ENCODE measurements at places on chromosomes 3 and 15.

GRCh38 chr3:37064747-37065146 lies 71.4 kb downstream of the MLH1 start:
- DNase-seq: no peak

DNA sequence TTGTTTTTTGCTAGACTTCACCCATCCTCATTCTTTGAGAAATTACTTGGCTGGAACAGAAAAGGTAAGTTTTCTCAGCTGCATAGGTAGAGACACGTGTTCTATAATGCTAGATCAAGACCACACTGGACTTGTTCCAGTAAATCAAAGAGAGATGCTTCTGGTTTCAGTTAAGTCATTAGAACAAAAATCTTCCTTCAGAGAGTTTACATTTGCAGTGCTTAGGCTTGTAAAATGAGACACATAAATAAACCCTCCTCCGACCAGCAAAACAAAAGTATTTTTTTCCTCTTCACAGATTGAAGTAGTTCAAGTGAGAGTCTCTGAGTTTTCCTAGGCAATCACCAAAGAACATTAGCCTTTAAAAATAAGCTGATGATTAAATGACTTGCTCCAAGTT lies 87.3 kb upstream of the PROK2 start:
- DNase-seq: no peak

DNA sequence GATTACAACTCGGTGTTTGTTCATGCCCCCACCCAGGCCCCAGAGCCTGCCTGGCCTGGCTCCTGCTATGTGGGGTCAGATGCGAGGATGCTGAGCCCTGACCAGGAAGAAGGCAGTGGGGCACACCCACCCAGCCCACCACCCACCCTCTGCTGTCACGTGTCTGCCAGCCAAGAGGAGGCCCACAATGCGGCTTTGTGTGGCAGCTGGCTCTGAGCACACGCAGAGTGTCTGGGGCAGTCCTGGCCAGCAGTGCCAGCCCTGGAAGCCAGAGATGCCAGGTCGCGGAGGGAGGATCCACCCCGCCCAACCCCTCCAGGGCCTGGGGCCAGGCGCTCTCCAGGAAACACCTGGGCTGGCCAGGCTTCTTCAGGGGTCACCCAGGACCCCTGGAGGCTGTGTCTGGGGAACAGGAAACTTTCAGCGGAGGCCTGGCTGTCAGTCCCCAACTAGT lies 26.4 kb upstream of the KLF13 start:
- DNase-seq: no peak

- no peak for DNase-seq
Measured at GRCh38 chr3:180048103-180048502, 11.4 kb upstream of the PEX5L start.

GRCh38 chr3:147737376-147737775 lies 328.2 kb downstream of the ZIC1 start:
- DNase-seq: no peak

- DNase-seq: no peak
Measured at GRCh38 chr15:84721371-84721770, 5.4 kb upstream of the SEC11A start.

- no peak for DNase-seq
Measured at GRCh38 chr3:10443272-10444109, 61.9 kb downstream of the ATP2B2 start.

- DNase-seq: no peak
Measured at GRCh38 chr3:150074277-150074676, 103.6 kb upstream of the PFN2 start.

DNA sequence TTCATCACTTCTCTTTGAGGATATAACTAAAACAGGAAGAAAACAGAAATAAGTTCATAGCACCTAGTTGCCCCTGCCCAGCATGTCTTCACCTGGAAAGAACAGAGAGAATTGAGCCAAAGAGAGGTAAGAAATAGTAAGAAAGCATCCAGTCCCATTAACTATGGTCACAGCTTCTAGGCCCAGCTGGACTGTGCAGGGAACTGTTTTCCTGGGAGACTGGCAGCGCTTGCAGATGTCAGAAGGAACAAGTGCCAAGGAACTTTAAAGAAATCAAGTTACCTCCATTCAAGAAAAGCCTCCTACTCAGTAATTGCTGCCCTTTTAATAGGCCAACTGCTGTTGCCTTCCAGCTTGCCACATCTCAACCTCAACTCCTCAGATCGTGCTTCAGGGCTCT lies 17.8 kb upstream of the CPB1 start:
- no peak for DNase-seq

DNA sequence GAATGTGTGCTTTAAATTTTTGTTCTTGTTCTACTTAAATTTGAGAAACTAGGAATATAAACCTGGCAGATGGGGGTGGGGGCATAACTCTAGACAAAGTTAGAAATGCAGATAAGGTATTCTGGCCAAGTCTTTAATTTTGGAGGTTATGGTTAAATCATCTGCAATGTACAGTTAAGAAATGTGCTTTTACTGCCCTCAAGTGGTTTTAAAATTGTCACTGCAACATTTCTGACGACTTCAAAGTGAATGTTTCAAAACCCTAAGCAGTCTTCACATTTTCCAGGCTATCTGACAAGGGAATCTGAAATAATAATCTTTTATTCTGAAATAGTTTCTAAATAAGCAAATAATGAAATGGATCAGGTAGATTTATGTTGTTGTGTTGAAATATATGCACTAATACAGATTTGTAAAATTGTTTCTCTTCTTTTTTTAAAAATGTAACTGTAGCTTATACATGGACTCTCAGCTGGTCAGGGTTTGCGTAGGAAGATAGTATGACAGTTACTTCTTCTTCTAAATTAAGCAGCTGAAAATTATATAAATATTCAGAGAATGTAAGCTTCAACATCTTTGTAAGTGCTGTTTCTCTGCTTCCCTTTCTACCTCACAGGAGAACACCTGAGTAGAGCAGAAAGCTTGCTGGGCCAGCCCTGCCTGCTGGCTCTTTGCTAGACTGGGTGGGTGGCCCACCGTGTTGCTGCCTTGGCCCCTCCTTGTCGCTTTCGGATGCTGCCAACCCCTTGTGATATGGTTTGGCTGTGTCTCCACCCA lies 45.0 kb downstream of the SUCNR1 start:
- no peak for DNase-seq

- no peak for DNase-seq
Measured at GRCh38 chr3:151998744-151999143, 125.3 kb downstream of the SUCNR1 start.

- DNase-seq: no peak
Measured at GRCh38 chr3:87975716-87976115, 83.1 kb downstream of the CGGBP1 start.

DNA sequence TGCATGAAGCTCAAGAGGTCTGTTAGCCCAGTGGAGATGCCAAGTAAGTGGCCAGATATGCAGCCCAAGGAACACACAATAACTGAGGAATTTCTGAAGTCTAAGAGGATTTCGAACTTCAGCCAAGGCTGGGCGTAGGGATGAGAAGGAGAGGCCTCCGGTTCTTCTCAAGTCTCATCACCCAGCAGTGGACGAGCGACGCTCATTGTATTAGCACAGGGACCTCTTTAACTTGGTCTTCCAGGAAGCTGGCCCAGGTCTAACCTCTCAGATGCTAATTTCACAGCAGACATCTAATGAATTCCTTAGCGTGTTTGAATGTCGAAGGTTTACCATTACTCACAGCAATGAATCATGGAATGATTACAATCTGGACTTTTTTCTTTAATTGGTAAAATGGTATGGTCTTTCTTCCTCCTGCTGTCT lies 85.0 kb downstream of the HES1 start:
- DNase-seq: no peak

DNA sequence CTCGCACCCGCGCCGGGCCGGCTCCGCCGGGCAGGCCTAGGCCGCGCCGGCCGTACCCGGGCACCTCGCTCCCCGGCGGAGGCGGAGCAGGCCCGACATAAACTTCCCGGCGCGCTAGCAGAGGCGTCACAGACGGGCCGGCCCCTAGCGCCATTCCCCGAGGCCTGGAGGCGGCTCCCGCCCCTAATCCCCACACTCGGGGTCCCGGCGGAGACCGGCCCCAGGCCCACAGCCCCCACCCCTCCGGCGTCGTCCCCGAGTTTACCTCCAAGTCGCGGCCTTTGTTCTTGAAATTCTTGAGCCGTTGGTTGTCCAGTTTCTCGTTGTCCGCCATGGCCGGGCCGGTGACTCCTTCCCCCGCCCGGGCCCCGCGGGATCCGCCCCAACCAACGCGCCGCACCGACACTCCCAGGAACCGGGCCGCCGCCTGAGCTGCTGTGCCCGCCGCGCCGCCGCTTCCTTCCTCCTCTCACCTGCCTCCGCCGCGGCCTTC lies 376 bp downstream of the KPNA4 start:
- DNase-seq: peak; percentile 24

DNA sequence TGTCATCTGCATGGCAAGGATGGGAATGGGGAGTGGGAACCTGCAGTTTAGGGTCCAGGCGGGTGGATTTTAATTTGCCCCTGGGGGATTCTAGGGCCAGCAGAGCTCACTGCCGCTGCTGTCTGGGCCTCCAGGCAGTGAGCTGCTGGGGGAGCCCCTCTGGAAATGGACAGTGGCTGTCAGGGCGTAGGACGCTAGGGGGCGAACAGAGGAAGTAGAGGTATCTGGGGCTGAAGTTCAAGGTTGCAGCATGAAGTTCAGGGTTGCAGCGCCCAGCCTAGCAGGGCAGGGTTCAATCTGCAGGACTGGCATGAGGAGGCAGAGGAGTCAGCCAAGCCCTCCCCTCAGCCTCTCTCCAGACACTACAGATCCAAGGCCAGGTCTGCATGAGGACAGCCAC lies 49.5 kb downstream of the APBA2 start:
- no peak for DNase-seq

DNA sequence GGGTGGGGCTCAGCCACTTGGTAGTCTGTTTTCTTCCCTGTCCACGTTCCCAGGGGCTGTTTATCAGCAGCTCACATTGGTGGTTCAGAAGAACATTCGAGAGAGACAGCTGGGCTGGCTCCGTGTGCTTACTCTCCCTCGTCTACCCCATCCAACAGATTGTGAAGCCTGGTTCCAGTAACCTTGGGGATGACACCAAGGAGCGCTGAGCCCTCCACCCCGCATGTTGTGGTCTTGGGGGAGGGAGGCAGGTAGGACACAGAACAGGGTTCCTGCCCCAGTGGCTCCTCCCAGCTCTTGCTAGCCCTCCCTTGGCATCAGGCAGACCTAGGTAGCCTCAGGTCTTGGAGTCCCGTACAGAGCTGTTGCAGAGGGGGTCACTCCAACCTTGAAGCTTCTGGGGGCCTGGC lies 33.1 kb downstream of the KLF13 start:
- DNase-seq: no peak

DNA sequence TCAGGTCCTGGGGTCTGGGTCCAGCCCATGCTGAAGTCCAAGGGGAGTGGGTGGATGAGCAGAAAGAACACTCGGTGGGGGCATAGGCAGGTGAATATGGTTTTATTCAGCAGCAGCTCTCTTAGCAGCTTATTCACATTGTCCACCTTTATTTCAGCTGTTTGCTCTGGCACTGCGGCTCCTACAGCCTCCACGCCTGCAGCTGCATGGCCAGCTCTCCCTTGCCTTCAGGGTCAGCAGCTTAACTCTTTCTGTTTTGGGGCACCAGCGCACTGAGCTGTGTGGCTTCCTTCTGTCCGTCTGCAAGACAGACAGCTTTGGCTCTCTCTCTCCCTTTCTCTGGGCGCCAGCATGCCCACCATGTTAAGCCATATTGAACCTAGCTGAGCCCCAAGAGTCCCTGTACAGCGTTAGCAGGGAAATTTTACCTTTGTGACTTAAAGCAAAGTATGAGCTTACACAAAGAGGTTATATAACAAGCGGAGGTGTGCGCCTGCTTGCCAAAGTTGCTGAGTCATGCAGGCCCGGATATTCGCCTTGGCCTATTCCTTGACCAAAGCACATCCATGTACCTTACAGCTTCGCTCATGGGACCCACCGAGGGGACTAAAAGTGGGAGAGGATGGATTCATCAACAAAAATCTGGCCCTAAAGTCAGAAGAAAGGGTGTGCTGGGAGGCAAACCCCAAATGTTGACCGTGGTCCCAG lies 170.1 kb upstream of the PFN2 start:
- no peak for DNase-seq

GRCh38 chr3:73924048-73924447 lies 299.3 kb upstream of the PDZRN3 start:
- DNase-seq: no peak

- DNase-seq: no peak
Measured at GRCh38 chr15:49038382-49038781, 7.9 kb downstream of the SECISBP2L start.

GRCh38 chr3:120559242-120560061 lies 36.7 kb upstream of the NDUFB4 start:
- DNase-seq: peak; percentile 40

GRCh38 chr3:176078906-176079305 lies 1118.4 kb downstream of the TBL1XR1 start:
- DNase-seq: peak; percentile 74

GRCh38 chr15:80570553-80570952 lies 124.6 kb upstream of the ABHD17C start:
- no peak for DNase-seq

- DNase-seq: no peak
Measured at GRCh38 chr3:101391413-101391950, 71.1 kb upstream of the IMPG2 start.

- DNase-seq: no peak
Measured at GRCh38 chr3:132870541-132870940, 148.3 kb upstream of the NPHP3 start.

- no peak for DNase-seq
Measured at GRCh38 chr3:171354706-171355582, 105.3 kb downstream of the TNIK start.

DNA sequence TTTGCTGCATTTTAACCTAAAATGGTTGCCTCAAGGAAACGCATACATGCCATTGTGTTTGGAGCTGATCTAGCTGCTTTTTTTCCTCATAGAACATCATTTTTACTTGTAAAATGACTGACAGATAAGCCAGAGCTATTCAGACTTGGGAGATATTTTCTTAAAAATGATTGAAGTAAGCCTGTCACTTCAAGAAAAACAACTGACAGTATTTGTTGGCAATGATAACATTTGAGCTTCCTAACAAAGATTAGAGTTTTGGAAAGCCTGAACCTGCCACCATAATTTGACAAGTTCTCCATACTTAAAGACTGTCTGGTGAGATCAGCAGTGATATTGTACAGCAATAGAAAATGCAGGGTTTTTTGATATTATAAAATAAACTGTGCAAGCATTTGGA lies 27.6 kb upstream of the MRPL3 start:
- no peak for DNase-seq

DNA sequence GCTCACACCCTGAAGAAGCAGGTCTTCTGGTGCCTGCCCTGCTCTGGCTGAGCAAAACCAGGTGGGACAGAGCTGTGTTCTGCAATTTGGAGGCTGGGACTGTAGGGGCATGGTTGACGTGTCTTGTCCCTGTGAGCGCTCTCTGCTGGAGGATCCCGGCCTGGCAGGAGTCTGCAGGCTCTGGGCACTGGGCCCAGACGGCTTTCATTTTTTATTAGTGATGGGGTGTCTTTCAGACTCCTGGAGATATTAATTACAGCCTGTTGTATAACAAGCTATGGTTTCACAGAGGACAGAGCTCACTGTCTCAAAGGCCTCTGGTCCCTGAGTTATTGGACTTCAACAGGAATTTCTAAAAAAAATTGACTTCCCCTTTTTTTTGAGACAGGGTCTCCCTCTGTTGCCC lies 29.5 kb upstream of the ZNF710 start:
- peak; percentile 14 for DNase-seq
